ENCODE measurements at places on chromosomes 2 and 18. TPM values are rescaled to one million over a fixed set of nuclear protein-coding genes. Genes with fewer than 3 reads are reported as not detected.
A peak's percentile ranks its signal among the peaks of the same experiment; 100 is the strongest.

Gene HOXD13
- not detected for total RNA-seq

- H3K27ac ChIP-seq, result no peak overlapping the region
- peaks cover 2% of the 10 kb centered on the region for H3K27me3 ChIP-seq
- H3K36me3 ChIP-seq, result no peaks in the 10 kb centered on the region
Measured at GRCh38 chr2:19104503-19104902, 253.9 kb downstream of the OSR1 start.

- H3K27ac ChIP-seq, result no peak overlapping the region
- no peaks in the 10 kb centered on the region for H3K27me3 ChIP-seq
Measured at GRCh38 chr18:26545335-26546123, 2.8 kb downstream of the KCTD1 start.

Gene PSTPIP2
- 5.0 TPM for total RNA-seq

GRCh38 chr2:189549449-189549832, 31.1 kb downstream of the SLC40A1 start:
- H3K4me1 ChIP-seq, result peaks cover 48% of the 10 kb centered on the region
- peak overlapping the region; percentile 80 for H3K27ac ChIP-seq
- H3K27me3 ChIP-seq, result no peaks in the 10 kb centered on the region
- H3K36me3 ChIP-seq, result no peaks in the 10 kb centered on the region
- no peak for DNase-seq

- no peak overlapping the region for H3K4me3 ChIP-seq
- peaks cover 23% of the 10 kb centered on the region for H3K36me3 ChIP-seq
- no peaks in the 10 kb centered on the region for H3K27me3 ChIP-seq
- H3K4me1 ChIP-seq, result peaks cover 10% of the 10 kb centered on the region
Measured at GRCh38 chr2:61340242-61340641, 130.6 kb downstream of the USP34 start.

- no peak overlapping the region for H3K4me3 ChIP-seq
- no peak overlapping the region for H3K27ac ChIP-seq
- DNase-seq, result no peak
- H3K27me3 ChIP-seq, result no peaks in the 10 kb centered on the region
- no peaks in the 10 kb centered on the region for H3K36me3 ChIP-seq
- H3K4me1 ChIP-seq, result no peaks in the 10 kb centered on the region
Measured at GRCh38 chr2:82507657-82508056, 1951.4 kb downstream of the SUCLG1 start.

DNA sequence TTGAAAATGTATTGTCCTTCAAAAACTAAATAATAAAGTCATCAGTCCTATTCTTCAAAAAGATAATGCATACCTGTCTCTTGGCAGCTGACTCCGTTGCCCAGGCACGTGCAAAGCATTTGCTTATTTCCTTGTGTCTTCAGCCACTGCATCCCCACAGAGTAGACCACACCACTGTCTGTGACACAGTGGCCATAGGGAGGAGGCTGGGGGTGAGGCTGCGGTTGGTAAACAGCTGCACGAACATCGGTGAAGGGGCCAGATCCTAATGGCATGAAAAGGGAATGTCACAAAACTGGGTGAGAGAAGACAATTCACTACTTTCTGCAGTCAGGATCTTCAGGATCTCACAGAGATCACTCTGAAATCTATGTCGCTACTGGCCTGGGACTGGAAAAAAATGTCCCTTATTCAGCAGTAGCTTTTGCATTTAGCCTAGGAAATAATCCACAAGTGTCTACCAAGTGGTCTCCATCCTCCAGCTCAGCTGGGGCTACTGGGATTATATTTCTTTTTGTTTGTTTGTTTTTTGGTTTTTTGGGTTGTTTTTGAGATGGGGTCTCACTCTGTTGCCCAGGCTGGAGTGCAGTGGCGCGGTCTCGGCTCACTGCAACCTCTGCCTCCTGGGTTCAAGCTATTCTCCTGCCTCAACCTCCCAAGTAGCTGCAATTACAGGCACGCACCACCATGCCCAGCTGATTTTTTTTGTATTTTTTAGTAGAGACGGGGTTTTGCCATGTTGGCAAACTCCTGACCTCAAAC, 10.7 kb downstream of the FN1 start:
- DNase-seq, result no peak
- peaks cover 83% of the 10 kb centered on the region for H3K36me3 ChIP-seq
- H3K27ac ChIP-seq, result peak overlapping the region; percentile 98
- H3K27me3 ChIP-seq, result no peaks in the 10 kb centered on the region
- peaks cover 92% of the 10 kb centered on the region for H3K4me1 ChIP-seq

GRCh38 chr2:12844511-12844910, 127.8 kb downstream of the TRIB2 start:
- no peak overlapping the region for H3K4me3 ChIP-seq
- no peaks in the 10 kb centered on the region for H3K27me3 ChIP-seq
- DNase-seq, result no peak

DNA sequence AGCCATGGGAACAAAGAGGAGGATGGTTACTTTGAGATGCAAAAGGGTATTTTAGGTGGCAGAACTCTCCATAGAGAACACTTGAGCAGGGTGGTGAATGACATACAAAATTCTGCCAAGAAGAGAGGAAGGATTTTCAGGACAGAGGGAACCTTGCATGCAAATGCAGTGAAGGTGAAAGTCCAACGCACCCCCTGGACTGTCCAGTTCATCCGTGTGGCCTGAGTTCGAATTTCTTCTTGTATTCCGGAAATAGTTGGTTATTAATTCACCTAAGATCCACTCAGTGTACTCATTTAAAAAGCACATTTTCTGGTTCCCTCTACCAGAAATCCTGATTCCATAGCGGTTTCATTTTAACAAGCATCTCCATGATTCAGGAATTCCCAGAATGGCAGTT, 5.5 kb downstream of the AOX1 start:
- no peak for DNase-seq
- no peak overlapping the region for H3K27ac ChIP-seq
- H3K27me3 ChIP-seq, result peaks cover 7% of the 10 kb centered on the region
- H3K4me3 ChIP-seq, result no peak overlapping the region
- H3K36me3 ChIP-seq, result peaks cover 6% of the 10 kb centered on the region
- peaks cover 2% of the 10 kb centered on the region for H3K4me1 ChIP-seq

Gene NCKAP5
- total RNA-seq, result 0.87 TPM

DNA sequence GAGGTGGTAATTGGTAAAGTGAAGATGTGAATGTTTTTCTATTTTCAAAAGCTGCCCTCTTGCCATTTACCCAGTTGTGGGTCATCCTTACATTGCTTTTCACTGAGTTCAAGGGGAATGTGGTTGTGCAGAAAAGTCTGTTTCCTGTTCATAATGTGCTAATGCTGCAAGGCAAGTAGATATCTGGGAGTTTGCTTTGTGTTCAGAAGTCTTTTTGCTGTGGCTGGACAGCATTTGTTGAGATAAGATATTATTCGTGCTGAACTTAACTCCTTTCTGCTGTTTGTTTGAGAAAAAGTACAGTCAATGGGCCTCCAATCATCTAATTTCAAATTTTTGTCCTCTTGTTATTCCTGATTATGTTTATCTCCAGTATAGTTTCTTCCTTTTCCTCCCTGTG, 263.2 kb downstream of the LTBP1 start:
- H3K4me1 ChIP-seq, result peaks cover 87% of the 10 kb centered on the region
- no peaks in the 10 kb centered on the region for H3K27me3 ChIP-seq
- peak overlapping the region; percentile 86 for H3K27ac ChIP-seq

GRCh38 chr18:8858888-8859511, 153.6 kb downstream of the MTCL1 start:
- no peak for DNase-seq
- H3K27me3 ChIP-seq, result no peaks in the 10 kb centered on the region
- H3K27ac ChIP-seq, result peak overlapping the region; percentile 45
- H3K36me3 ChIP-seq, result no peaks in the 10 kb centered on the region
- peaks cover 14% of the 10 kb centered on the region for H3K4me1 ChIP-seq

DNA sequence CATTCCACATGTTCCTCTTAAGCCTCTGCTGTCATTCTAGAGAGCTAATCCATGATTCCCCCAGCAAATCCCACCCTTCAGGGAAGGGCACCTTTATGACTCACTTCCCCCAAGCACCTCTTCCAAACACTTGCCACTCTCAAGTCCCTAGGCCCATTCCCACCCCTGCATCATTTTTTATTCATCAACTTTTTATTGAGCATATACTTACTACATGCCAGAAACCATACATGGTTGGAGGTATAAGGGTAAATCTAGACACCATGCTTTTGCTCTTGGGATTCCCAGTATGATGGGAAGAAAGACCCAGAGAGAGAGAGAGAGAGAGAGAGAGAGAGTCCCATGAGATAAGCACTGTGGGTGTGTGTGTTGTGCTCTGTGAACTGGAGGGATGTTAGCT, 87.9 kb downstream of the MAPK4 start:
- H3K36me3 ChIP-seq, result no peaks in the 10 kb centered on the region
- H3K4me1 ChIP-seq, result no peaks in the 10 kb centered on the region
- DNase-seq, result no peak
- no peak overlapping the region for H3K27ac ChIP-seq
- H3K27me3 ChIP-seq, result peaks cover 13% of the 10 kb centered on the region
- H3K4me3 ChIP-seq, result no peak overlapping the region

GRCh38 chr2:205198140-205198525, 484.2 kb upstream of the NRP2 start:
- no peak for DNase-seq
- peaks cover 13% of the 10 kb centered on the region for H3K4me1 ChIP-seq
- peaks cover 3% of the 10 kb centered on the region for H3K36me3 ChIP-seq
- H3K27ac ChIP-seq, result peak overlapping the region; percentile 43

DNA sequence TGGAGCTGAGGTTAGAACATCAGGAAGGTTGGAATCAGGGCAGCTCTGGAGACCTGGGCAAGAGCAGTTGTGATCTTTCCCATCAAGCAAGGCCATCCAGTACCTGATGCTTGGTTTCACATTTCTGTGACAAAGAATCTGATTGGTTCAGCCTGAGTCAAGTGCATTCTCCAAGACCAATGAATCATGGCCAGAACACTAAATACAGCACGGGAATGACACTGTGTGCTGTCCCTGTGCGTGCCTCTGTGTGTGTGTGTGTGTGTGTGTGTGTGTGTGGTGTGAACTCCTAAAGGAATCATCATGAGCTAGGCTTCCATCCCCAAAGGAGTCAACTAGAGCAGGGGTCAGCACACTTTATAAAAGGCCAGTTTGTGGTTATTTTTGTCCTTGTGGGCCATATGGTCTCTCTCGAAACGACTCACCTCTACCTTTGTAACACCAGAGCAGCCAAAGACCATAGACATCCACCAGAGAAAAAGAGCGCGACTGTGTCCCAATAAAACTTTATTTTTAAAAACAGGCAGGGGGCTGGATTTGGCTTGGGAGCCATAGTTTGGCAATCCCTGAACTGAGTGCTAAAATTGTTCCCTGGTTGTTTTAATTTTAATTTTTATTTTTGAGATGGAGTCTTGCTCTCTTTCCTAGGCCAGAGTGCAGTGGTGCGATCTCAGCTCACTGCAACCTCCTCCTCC, 99.7 kb downstream of the INHBB start:
- no peak for DNase-seq
- no peak overlapping the region for H3K27ac ChIP-seq
- H3K4me3 ChIP-seq, result no peak overlapping the region
- peaks cover 17% of the 10 kb centered on the region for H3K4me1 ChIP-seq
- H3K27me3 ChIP-seq, result peaks cover 42% of the 10 kb centered on the region

Gene TTN
- total RNA-seq, result not detected

DNA sequence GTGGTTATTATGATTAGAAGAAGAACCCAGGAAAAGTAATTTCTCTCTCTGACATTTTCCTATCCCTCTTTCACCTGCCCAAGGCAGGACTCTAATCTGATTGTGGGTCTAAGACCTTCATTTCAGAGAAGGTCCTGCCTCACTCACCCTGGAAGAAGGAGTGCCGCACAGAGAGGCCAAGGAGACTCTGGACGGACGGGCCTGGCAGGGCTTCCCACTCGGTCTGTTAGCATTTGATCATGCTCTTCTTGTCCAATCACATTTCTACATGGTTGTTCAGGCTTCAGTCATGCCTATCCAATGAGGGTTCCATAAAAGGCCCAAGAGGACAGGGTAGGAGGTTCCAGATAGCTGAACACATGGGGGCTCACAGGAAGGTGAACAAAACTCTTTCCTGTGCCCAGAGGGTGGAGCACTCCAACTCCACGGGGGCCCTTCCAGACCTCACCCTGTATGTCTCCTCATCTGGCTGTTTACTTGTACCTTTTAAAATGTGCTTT, 27.0 kb downstream of the ZNF892 start:
- no peaks in the 10 kb centered on the region for H3K4me1 ChIP-seq
- no peaks in the 10 kb centered on the region for H3K27me3 ChIP-seq
- H3K4me3 ChIP-seq, result no peak overlapping the region
- no peak for DNase-seq
- peaks cover 5% of the 10 kb centered on the region for H3K36me3 ChIP-seq

- peaks cover 5% of the 10 kb centered on the region for H3K27me3 ChIP-seq
- no peak overlapping the region for H3K27ac ChIP-seq
- peaks cover 3% of the 10 kb centered on the region for H3K36me3 ChIP-seq
- no peak for DNase-seq
Measured at GRCh38 chr2:128477026-128477820, 158.6 kb upstream of the HS6ST1 start.

DNA sequence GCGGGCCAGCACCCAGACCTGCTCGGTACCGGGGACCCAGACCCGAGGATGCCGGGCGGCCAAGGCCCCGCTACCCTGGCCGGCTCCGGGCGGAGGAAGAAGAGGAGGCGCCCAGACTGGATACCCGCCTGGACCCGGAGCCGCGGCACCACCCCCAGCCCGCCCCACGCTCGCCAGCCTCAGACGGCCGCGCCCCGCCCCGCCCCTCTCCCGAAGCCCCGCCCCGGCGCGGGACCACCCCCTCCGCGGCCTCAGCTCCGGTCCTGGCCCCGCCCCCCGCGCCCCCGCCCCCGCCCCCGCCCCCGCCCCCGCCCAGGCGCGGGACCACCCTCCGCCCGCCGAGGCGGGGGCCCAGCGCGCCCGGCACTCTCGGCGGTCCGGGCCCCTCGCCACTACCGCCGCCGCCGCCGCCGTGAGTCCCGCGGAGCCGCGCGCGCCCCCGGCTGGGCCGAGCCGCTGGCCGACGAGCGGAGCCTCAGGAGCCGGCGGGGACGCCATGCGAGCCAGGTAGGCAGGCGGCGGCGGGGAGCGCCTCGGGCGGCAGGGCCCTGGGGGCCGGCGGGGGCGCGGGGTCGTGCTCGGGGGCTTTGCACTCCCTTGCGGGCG, at the start of gene SH3BP4:
SH3BP4 (plus strand) TSS at position 354 of the 606 bp plus-strand sequence. CDS start 82,986 bp downstream, outside the sequence.
- H3K27ac ChIP-seq, result peak within 1 kb of the TSS; percentile 99
- H3K27me3 ChIP-seq, result no peaks in the 10 kb centered on the region
- DNase-seq, result no peak
- no peaks in the 10 kb centered on the region for H3K36me3 ChIP-seq
- peaks cover 64% of the 10 kb centered on the region for H3K4me1 ChIP-seq

Gene CCDC85A
- 0.51 TPM for total RNA-seq

Gene CYB5A
- total RNA-seq, result 30.1 TPM

DNA sequence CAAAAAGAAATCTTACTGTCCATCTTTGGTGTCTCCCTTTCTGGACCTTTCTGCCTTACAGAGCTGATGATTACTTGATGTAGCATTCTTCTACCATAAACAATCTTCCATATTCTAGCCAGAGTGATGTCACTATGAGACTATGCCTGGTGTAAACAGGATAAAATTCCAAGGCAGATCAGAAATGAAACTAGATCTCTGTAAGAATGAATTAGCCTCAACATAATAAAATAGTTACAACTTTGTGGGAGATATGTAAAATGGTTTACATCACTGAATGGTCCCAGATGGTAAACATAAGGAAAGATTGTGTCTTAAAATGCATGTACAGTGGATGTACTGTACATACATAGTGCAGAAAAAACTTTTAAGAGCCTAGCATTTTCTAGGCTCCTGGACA, 112.3 kb upstream of the ZNF521 start:
- H3K27me3 ChIP-seq, result no peaks in the 10 kb centered on the region
- no peaks in the 10 kb centered on the region for H3K36me3 ChIP-seq
- peaks cover 52% of the 10 kb centered on the region for H3K4me1 ChIP-seq
